ENCODE measurements at places on chromosomes 4 and X.

GRCh38 chr4:180757927-180758326 is 1485.3 kb upstream of the TENM3 start:
- no peak for DNase-seq

DNA sequence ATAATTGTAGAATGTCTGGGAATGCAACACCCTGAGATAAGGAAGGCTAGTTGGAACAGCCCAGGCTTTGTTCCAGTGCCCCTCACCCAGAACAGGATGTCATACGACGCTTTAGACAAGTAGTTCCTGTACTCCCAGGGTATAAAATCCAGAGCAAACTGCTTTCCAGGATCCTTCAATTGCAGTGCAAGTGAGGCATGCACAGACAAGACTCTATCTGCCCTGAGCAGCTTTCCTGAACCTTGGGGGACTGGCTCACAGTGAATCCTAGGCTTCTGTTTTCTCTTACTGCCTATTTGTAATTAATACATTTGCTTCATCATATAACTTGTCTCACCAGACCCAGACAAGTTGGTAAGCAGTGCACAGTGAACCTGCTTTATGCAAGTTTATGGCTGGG is 48.4 kb upstream of the IL9R start:
- no peak for DNase-seq

DNA sequence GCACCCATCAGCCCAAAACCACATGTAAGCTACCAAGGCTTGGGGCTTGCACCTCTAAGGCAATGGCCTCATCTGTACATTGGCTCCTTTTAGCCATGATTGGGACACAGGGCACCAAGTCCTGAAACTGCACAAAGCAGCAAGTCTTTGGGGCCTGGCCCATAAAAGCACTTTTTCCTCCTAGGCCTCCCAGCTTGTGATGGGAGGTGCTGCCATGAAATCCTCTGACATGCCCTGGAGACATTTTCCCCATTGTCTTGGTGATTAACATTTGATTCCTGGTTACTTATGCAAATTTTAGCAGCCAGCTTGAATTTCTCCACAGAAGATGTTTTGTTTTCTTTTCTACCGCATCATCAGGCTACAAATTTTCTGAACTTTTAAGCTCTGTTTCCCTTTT is 58.5 kb upstream of the PABPC4L start:
- DNase-seq = no peak

GRCh38 chrX:49878128-49878833 is 1.0 kb upstream of the USP27X start:
- DNase-seq = no peak

- DNase-seq = no peak
Measured at GRCh38 chr4:146269228-146269653, 54.9 kb downstream of the REELD1 start.

DNA sequence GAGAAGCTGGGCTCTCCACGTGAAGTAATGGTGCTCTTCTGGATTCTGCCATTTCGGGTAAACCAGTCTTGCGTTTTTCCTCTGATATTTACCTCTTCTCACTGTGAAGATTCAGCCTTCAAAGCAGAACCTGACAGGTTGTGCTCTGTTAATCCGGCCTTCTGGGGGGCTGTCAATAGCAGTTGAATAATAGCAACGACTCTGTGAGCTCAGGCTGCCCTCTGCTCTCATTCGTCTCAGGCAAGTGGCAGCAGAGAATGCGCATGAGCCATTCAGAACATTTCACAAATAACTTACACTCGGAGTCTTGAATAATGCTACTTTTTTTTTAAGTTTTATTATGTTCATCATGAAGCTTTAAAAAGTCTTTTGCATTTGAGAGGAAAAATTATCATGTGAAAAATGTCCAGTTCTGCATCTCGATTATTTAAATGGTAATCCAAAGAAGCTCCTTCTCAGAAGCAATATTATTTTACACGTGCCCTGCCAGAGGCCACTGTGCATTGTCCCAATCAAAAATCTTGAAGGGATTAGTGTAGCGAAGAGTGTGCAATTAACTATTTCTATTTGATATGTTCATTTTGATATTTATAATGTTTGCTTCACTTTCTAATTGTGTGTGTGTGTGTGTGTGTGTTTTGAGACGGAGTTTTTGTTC is 354.2 kb upstream of the FAT1 start:
- DNase-seq = no peak

GRCh38 chr4:151673908-151674520 is 86.8 kb downstream of the GATB start:
- no peak for DNase-seq

DNA sequence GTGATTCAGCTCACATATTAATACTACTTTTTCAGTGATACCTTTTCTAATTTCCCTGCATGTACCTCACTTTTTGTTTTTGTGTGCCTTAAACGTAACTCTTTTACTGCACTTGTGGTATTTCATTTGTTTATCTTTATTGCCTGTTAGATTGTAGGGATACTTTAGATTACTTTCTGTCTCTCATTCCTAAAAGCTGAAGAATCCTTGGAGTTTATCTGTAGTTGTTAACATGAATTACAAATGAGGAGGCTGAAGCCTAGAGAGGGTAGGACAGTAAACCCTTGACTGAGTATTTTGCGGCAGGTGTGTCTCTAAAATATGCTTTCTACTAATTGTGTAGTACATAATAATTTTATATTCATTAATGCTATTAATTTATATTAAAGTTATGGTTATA is 34.9 kb downstream of the BMP2K start:
- DNase-seq = no peak

DNA sequence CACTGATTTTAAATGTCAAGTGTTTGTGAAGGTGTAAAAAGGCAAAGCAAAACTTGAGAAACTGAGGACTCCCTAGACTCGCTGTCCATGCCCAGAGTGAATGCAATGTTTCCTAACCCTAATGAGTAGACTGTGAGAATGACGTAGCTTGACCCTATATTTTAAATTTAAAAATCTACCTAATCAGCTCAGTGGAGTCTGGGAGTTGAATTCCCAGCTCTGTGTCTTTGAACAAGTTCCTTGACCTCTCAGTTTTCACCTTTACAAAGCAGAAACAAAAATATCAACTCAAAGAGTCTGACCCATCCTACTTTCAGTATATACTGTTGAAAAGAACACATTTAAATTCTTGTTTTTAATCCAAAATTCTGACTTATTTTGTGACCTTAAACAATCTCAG is 2.3 kb downstream of the FGA start:
- no peak for DNase-seq

- no peak for DNase-seq
Measured at GRCh38 chr4:7736436-7737267, 203.0 kb downstream of the AFAP1 start.

Data from GM10248 (cell line).